ENCODE measurements at places on chromosomes 6 and 20.

DNA sequence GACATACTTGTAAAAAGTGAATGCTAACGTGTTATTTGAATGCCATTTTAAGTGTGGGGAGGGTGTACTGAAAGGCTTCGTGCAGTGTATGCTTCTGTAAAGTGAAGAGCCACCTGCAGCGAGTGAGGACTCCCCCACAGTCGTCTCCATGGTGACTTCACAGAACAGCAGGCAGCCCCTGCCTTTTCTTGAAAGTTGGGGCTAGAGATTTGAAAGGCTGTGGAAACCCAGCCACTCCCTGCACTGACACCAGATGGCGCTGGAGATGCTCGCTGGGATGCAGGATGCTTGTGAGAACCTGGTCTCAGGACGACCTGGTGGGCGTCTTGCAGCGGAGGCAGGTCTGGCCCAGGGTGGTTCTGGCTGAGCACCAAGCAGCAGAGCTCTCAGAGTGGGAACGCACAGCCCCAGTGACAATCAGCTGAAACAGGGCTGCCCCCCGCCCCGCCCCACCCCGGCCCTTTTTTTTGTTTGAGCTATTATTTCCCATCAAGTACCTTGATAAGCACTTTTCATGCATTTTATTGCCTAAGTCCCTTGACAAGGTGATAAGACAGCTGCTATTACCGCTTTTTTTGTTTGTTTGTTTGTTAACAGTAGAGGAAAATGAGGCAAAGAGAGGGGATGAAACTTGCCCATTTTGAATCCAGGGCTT, 150.3 kb downstream of the SYCP2 start:
- DNase-seq = peak; percentile 32

GRCh38 chr6:90158936-90159335, 137.7 kb downstream of the BACH2 start:
- no peak for DNase-seq

DNA sequence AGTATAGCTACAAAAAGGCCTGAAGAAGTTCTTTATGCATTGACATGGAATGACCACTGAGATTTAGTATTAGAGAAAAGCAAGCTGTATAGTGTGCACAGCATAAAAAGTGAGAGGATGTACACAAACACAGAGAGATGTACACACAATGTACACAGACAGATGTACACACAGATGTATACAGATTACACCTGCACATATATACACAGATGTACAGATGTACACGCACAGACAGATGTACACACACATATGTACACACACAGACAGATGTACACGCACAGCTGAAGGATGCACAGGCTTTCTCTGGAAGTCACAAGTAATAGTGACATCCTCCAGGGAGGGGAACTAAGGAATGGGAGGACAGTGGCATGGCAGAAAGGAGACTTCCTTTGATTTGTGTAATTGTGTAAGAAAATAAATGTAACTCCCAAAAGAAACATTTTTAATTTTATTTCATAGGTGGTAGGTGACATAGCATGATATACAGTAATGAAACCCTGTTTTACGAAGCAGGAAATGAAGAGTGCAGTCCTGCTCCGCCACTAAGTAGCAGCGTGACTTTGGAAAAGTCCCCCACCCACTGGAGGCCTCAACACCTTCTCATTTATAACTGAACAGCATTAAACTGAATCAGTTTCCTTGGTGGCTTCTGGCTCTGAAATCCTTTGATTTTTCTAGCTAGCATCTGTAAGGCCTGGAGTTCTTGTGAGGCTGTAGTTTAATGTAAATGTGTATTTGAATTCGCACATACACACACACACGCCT, 14.1 kb downstream of the NFATC2 start:
- no peak for DNase-seq

DNA sequence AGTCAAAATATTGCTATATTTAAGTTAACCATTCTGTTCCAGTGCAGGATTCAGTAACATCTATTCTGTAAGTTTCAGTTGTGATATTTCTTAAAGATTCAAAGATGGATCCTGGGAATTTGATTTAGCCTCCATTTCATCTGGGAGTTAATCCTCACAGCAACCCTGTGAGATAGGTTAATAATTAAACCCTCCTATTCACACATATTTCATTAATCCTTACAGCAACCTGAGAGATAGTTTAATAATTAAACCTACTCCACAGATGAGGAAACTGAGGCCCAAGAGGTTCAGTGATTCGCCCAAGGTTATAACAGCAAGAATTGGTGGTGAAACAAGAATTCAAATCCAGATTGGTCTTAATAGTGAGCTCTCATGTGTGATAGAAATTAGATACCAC, 10.9 kb upstream of the ZBTB2 start:
- no peak for DNase-seq

GRCh38 chr6:44659726-44660125, 272.2 kb downstream of the CDC5L start:
- DNase-seq = no peak

GRCh38 chr6:1527073-1527457, 82.7 kb upstream of the FOXC1 start:
- peak; percentile 64 for DNase-seq

DNA sequence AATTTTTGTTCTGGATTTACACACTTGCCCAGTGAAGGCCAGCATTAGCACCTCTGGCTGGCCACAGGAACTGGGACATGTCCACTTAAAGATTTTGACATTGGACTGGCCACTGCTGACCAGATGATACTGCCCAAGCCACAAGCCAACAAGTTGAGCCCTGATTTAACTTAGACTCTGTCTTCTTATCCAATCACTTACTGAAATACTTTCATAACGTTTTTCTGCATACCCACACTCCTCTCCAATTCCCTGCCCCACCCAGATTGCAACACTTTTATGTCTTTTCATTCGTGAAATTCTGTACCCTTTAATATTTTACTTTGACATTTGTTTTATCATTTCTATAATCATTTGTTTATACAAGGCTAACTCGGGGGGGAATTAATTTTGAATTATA, 170.3 kb upstream of the TAB2 start:
- no peak for DNase-seq

- DNase-seq = no peak
Observed at GRCh38 chr6:108781419-108782100, 66.7 kb upstream of the ARMC2 start.

GRCh38 chr20:24016607-24017457, 28.3 kb upstream of the GGTLC1 start:
- no peak for DNase-seq

DNA sequence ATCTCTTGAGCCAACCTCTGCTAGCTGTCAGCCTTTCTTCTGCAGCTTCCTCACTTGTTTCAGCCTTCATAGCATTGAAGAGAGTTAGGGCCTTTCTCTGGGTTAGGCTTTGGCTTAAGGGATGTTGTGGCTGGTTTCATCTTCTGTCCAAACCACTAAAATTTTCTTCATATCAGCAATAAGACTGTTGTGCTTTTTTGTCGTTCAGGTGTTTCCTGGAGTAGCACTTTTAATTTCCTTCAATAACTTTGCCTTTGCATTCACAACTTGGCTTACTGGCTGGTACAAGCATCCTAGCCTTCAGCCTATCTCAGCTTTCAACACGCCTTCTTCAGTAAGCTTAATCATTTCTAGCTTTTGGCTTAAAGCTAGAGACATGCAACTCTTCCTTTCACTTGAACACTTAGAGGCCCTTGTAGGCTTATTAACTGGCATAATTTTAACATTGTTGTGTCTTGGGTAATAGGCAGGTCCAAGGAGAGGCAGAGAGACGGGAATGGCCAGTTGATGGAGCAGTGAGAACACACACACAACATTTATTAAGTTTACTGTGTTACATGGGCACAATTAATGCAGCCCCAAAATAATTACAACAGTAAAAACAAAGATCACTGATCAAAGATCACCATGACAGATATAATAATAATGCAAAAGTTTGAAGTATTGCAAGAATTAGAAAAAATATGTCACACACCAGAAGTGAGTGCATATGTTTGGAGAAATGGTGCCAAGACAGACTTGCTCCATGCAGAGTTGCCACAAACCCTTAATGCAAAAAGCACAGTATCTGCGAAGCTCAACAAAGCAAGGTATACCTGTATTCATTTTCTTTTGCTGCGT, 98.6 kb downstream of the HIVEP1 start:
- no peak for DNase-seq

- DNase-seq = peak; percentile 36
Observed at GRCh38 chr6:128242765-128243403, 277.5 kb downstream of the PTPRK start.

DNA sequence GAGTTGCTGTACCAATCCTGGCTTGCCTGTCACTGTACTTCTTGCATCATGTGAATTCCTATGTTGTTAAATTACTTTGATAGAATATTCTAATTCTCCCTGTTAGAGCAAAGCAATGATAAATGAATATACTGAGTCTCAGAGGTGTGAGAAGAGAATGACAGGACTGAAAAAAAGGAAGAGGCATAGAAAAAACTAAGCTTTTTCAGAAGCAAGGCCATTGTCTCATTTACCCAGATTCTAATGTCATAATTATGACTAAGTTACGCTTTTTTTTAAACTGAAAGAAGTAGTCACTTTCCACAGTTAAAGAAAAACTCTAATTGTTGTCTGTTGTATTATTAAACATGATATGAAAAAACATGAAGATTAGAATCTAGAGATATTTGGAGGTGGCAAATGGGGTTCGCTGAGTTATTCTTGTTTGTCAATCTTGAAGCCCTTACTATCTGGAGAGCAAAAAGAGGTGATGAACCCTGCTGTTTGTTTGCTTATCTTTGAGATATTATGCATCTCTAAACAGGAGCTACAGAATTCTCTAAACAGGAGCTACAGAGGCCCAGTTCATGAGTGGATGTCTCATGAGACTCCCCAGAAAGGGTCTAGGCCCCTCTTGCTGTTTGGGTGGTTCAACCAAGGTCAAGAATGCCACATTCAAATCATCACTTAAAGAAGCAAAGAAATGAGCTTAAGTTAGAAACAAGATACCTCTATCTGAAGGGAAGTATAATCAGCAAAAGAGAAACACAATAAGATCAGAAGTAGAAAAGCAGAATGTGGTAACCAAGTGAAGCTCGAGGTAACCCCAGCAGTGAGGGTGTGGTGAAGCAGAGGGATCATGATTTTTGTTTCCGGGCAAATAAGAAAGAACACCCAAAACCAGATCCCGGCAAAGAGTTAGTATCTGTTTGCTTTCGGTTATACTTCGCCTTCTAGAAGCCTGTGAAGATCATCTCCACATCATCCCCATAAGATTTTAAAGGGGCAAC, 33.3 kb upstream of the THEMIS start:
- DNase-seq = no peak

DNA sequence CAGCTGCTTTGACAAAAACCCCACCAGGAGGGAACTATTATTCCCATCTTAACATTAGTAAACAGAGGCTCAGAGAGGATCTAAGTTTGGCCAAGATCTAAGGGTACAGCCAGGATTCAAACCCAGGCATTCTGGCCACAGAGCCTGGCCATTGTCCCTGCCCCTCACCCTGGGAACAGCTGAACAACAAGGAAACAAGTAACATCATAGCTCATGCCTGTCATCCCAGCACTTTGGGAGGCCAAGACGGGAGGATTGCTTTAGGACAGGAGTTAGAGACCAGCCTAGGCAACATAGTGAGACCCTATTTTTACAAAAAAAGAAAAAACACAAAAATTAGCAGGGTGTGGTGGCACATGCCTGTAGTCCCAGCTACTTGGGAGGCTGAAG, 27.5 kb downstream of the TOX2 start:
- DNase-seq = no peak

- no peak for DNase-seq
Observed at GRCh38 chr6:143276436-143276835, 174.1 kb downstream of the ADAT2 start.

- no peak for DNase-seq
Observed at GRCh38 chr6:100468016-100468622, 3.4 kb upstream of the SIM1 start.

DNA sequence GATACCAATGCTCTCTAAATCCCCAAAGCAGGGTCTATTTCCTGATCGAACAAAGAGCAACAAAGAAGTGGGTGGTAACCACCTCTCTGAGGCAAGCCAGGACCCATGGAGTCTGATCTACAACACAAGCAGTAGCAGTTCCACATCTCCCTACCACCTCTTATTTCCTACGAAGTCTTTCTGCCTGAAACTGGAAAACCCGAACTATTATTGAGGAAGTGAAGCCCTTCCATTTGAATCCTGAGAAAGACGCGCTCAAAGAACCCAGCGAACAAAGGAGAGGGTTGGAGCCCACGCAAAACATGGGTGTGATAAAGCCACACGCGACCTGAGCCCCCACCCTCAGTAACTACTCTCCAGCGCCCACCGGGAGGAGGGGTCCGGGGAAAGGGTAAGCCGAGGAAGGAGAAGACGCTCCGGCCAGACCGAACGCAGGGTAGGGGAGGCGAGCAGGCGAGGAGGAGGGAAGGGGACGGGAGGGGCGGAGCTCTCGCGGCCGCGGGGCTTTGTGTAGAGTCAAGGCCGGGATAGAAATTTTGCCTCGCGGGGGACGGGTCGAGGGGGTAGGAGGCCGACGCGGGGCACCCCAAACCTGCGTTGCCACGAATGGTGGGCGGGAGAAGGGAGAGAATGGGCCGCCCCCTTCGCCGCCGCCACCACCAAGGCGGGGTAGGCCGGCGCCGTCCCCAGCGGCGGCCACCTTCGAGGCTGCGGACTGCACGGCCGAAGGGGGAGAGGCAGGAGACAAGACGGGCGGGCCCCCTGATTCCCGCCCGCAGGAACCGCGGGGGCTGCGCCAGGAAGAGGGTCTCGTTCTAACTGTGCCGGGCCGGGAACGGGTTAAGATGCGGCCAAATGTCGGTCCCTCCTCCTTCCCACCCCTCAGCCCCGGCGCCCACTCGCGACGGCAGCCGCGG, 802 bp downstream of the HDAC2 start:
- DNase-seq = peak; percentile 51

- DNase-seq = no peak
Observed at GRCh38 chr6:103344554-103345163, 1515.1 kb downstream of the HACE1 start.

GRCh38 chr6:8543714-8544113, 108.4 kb upstream of the SLC35B3 start:
- DNase-seq = no peak

DNA sequence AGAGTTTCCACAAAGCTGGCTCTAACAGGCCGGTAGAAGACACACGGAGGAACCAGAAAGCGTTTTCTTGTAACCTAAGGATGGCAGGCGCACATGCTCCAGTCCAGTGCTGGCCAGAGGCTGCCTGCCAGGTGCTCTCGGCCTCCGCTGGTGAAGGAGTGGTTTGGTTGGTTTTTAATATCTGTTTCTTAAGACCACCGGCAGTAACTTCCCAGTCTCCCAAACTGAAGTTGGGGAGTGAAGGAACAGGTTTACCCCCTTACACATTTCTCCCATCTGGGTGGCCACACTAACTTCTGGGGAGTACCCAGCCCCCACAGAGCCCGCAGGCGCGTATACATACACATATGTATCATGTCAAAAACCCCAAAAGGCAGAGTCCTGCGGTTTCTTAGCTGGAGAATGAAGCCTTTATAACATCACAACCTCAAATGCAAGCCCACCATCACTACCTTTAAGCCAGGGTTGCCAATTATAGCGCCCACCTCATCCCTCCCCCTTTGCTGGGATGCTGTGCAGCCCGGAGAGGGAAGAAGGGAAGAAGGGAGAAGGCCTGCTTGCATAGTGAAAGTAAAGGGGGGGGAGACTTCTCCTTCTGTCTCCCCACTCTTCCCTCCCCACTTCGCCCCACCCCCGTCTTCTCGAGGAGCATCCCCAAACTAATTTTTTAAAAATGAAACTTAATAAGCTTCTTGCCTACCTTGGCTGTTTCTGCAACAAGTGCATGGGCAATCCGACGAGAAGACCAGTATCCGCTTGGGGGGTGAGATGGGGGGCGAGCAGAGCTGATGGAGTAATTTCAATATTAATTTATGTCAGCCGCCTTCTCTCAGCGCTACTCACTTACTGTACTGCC, 1.0 kb downstream of the TRERF1 start:
- peak; percentile 22 for DNase-seq

Measured in astrocyte of the spinal cord (primary cell).